Ovary (tissue), 10 donors: ENCODE measurements at places on chromosomes 7 and 10. TPM values are rescaled to one million over a fixed set of nuclear protein-coding genes. Genes with fewer than 3 reads are reported as not detected.

DNA sequence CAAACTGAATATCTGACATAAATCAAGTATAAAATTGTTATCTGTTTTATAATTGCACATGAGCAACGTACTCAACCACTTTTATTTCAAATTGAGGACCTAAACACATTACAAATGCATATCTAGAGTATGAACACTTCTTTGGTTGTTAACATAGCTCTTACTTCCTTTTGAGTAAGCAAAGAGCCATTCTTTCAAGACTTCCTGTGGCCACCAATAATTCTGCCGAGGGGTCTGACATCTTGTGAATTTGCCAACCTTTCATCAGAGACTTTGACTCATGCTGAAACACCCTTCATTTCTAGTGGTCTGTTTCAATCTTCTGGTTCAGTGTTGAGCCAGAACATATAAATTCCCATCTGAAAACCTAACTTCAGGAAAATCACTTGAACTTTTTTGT, 59.4 kb downstream of the CDK14 start:
- H3K4me1 ChIP-seq, result no peaks in the 10 kb centered on the region
- H3K4me3 ChIP-seq, result no peak overlapping the region
- no peaks in the 10 kb centered on the region for H3K27me3 ChIP-seq
- DNase-seq, result no peak
- no peak overlapping the region for H3K27ac ChIP-seq
- no peaks in the 10 kb centered on the region for H3K36me3 ChIP-seq

DNA sequence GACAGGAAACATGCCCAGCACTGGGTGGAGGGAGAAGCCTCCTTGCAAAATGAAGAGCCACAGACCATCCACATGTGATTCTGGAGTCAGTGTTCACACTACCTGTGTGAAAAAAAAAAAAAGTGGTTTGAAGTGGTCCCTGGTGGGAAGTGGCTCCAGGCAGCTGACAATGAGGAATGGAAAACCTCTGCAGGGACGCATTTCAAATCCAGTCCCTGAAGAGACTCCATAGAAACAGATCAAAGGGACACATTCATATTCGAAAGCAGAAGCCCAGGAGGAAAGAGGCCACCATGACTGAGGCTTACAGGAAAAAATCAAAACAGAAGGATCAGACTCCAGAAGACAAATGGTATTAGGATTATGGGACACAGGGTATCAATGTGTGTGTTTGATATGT, 11.5 kb upstream of the TCERG1L start:
- H3K4me3 ChIP-seq, result no peak overlapping the region
- H3K4me1 ChIP-seq, result no peaks in the 10 kb centered on the region
- no peak for DNase-seq
- H3K27me3 ChIP-seq, result no peaks in the 10 kb centered on the region
- H3K36me3 ChIP-seq, result no peaks in the 10 kb centered on the region

- H3K36me3 ChIP-seq, result no peaks in the 10 kb centered on the region
- H3K27ac ChIP-seq, result no peak overlapping the region
- peaks cover 2% of the 10 kb centered on the region for H3K4me1 ChIP-seq
- no peak for DNase-seq
- no peak overlapping the region for H3K4me3 ChIP-seq
- H3K27me3 ChIP-seq, result no peaks in the 10 kb centered on the region
These were observed 262.1 kb downstream of the SKIDA1 start for GRCh38 chr10:21263263-21263803.

DNA sequence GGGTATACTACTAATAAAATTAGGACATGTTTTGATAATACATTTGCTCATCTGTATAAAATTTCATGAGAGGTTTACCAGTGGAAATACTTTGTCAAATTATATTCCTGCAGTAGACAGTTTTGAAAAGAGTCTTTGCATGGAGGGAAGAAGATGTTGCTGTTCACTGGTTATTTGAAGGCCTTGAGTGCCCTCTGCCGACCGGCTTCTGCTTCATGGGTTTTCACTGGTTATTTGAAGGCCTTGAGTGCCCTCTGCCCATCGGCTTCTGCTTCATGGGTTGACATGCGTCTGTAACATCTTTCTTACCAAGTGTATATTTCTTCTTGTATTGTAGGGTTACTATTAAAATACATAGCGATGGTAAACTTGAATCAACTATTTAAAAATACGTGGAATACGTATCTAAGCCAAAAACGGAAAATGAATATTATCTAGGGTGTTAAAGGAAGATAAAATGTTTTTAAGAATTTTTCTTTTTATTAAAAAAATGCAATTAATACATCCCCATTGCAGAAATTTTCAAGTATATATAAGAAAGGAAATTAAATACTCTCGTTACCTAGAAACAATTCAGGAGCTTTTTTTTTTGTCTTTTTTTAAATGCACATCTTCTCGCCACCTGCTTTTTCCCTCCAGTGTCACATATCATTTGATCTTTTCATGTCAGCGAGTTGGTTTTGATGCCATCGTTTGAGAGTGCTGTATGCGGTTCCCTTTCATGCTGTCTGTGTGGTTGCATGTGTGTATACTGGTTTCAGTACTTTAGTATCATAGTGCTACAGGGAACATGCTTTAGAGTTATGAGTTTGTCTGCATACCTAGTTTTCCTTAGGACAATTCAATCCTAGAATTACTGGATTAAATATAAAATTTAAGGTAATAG, 73.4 kb downstream of the SHH start:
- H3K36me3 ChIP-seq, result no peaks in the 10 kb centered on the region
- no peaks in the 10 kb centered on the region for H3K4me1 ChIP-seq
- H3K27ac ChIP-seq, result no peak overlapping the region
- DNase-seq, result peak; percentile 67
- H3K4me3 ChIP-seq, result no peak overlapping the region
- no peaks in the 10 kb centered on the region for H3K27me3 ChIP-seq

DNA sequence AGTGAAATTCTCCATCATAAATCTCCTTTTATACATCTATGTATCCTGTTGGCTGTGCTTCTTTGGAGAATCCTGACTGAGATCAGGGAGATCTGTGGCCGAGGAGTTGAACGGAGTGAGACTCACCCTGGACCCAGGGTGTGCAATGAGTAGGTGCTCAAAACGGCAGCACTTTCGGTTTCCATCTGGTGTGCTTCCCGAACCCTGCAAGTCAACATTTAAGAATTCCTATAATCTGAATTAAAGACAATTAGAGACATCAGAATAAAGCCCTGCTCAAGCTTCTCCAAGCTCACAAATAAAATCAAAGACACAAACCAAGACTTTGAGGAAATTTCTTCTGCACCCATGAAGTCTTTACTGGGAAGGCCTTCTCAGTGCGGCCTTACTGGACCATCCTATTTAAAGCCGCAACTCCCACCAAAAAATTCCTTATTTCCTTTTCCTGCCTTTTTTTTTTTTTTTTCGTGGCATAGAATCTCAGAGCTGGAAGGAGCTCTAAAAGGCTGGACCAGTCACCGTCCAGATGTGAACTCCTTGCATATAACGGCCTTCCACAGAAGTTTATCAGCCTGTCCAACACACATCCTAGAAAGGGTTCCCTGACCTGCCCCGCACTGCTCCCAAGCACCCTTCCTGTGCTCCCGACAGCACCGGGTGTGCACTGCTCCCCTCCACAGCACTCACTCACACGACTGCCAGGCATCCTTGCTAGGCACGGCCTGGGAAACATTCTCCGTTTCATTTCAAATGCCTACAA, 29.7 kb downstream of the GNA12 start:
- no peaks in the 10 kb centered on the region for H3K36me3 ChIP-seq
- H3K4me1 ChIP-seq, result peaks cover 42% of the 10 kb centered on the region
- no peak overlapping the region for H3K4me3 ChIP-seq
- H3K27ac ChIP-seq, result peak overlapping the region; percentile 82

GRCh38 chr10:988667-989545, 672 bp downstream of the GTPBP4 start:
- peak overlapping the region; percentile 86 for H3K4me3 ChIP-seq
- no peaks in the 10 kb centered on the region for H3K36me3 ChIP-seq

- H3K4me3 ChIP-seq, result no peak overlapping the region
- H3K27me3 ChIP-seq, result no peaks in the 10 kb centered on the region
- peaks cover 27% of the 10 kb centered on the region for H3K4me1 ChIP-seq
- no peaks in the 10 kb centered on the region for H3K36me3 ChIP-seq
- peak; percentile 45 for DNase-seq
- no peak overlapping the region for H3K27ac ChIP-seq
These were observed 2.5 kb downstream of the SH3PXD2A start for GRCh38 chr10:103852856-103853255.

DNA sequence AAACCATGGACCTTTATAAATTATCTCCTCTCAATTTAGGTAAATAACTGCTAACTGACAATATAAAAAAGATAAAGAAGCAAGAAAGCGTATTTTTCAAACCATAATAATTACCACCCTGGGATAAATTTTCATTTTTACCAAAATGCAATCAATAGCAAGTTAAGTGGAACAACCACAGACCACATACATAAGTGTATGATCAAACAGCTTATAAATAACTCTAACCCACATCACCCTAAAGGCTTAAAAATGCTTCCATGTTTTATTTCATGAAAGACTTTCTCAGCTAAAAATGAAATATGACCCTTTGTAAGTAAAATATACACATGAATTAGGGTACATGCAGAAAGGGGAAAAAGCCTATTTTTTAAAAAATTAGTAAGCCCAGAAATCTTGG, 156.5 kb downstream of the SGMS1 start:
- no peaks in the 10 kb centered on the region for H3K27me3 ChIP-seq
- DNase-seq, result no peak
- no peak overlapping the region for H3K27ac ChIP-seq
- no peak overlapping the region for H3K4me3 ChIP-seq
- H3K36me3 ChIP-seq, result no peaks in the 10 kb centered on the region
- H3K4me1 ChIP-seq, result peaks cover 2% of the 10 kb centered on the region

- no peaks in the 10 kb centered on the region for H3K27me3 ChIP-seq
- no peak overlapping the region for H3K27ac ChIP-seq
- no peaks in the 10 kb centered on the region for H3K36me3 ChIP-seq
- H3K4me3 ChIP-seq, result no peak overlapping the region
These were observed 194.7 kb downstream of the GALNT17 start for GRCh38 chr7:71326595-71326994.

- no peak overlapping the region for H3K27ac ChIP-seq
- no peaks in the 10 kb centered on the region for H3K36me3 ChIP-seq
- peak; percentile 70 for DNase-seq
These were observed 599.6 kb upstream of the GHITM start for GRCh38 chr10:83539528-83540308.

NPFFR1 gene
- total RNA-seq, result 0.18 TPM

SPAG6 gene
- 0.95 TPM for total RNA-seq
